Brain microvascular endothelial cell (primary cell): ENCODE measurements at places on chromosomes 3 and 15.

- peak; percentile 95 for DNase-seq
These were observed 40.9 kb upstream of the SMAD3 start for GRCh38 chr15:67024314-67024997.

GRCh38 chr3:86733257-86733656 lies 257.7 kb downstream of the VGLL3 start:
- no peak for DNase-seq

GRCh38 chr3:181292984-181293383 lies 303.4 kb upstream of the DNAJC19 start:
- peak; percentile 11 for DNase-seq

GRCh38 chr3:68878322-68878721 lies 54.0 kb downstream of the TAFA4 start:
- DNase-seq: peak; percentile 9

GRCh38 chr3:120410116-120410515 lies 40.7 kb downstream of the FSTL1 start:
- DNase-seq: no peak

DNA sequence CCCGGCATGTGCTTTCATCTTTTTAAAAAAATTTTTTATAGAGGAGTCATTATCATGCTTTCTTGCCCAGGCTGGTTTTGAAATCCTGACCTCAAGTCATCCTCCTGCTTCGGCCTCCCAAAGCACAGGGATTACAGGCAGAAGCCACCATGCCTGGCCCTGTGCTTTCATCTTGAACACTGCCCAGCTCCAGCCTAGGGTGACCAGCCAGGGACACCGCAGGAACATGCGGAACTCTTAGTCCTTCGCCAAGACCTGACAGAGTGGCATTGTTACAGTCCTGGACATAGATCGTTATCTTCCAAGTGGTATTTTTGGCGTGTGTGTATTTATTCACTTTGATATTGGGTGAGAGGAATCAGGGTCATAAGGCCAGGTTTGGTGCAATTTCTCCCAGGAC lies 7.9 kb upstream of the FURIN start:
- no peak for DNase-seq

DNA sequence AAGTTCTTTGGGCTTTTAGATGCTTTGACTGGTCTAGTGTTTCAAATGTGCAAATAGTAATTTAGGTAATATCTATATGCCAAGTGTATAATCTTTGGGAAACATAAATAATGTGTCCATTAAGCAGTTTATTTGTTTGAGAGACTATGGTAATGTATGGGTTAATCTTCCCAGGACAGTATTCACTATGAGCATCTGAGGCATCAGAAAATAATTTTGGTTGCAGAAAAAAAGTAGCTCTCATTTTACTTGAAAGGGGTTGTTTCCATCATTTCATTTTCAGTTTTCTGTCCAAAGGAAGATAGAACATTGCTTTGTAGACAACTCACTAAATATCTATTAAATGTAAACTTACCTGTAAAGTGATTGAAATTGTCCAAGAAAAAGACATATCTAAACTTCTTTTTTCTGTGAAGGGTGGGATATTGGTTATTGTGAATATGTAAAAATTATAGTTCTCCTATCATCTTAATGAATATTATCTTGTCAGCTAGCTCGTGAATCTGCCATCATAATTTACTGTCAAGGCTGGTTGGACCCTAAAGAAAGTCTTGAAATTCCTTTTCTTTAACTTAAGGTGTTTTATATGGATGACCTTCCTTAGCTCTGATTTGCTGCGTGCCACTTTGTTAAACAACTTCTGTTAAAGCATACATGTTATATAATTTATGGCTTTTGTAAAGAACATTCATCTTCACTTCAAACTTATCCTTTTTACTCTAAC lies 108.8 kb downstream of the EPHA3 start:
- DNase-seq: no peak

DNA sequence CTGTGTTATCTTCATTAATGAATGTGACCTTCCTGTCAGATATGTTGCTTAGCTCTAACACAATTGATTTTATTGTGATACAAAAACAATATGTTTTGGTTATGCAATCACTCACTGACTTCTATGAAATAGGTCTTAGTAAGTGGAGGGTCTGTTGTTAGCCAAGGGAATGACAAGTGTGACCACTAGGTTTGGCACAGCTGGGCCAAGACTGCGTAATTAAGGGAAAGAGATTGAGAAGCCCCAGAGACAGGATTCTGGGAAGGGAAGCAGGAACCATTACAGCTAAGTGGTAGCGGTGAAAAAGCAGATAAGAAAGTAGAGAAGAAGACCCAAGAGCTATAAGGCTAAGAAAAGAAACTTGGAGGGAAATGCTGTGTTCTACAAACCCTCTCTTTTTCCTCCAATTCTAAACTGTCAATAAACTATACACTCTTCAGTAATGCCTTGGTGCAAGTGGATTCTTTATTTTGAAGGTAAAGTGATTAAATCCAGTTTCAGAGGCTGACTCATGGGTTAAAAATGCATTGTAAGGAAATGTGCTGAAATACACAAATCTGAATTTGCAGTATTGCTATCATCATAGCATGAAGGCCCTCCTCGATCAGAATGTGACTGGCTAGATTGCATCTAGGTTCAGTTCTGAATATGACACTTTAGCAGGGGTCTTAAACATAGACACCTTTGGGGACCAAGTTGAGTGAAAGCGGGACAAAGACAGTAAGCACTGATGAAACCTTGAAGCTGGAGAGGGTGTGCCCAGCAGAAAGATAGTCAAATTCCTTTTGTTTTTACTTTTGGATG lies 26.1 kb downstream of the KCNMB2 start:
- DNase-seq: peak; percentile 8

GRCh38 chr3:151351648-151352047 lies 22.3 kb upstream of the P2RY13 start:
- DNase-seq: no peak

- no peak for DNase-seq
These were observed 215.2 kb downstream of the POLQ start for GRCh38 chr3:121330634-121331033.

GRCh38 chr3:176349706-176350105 lies 847.6 kb downstream of the TBL1XR1 start:
- DNase-seq: no peak

DNA sequence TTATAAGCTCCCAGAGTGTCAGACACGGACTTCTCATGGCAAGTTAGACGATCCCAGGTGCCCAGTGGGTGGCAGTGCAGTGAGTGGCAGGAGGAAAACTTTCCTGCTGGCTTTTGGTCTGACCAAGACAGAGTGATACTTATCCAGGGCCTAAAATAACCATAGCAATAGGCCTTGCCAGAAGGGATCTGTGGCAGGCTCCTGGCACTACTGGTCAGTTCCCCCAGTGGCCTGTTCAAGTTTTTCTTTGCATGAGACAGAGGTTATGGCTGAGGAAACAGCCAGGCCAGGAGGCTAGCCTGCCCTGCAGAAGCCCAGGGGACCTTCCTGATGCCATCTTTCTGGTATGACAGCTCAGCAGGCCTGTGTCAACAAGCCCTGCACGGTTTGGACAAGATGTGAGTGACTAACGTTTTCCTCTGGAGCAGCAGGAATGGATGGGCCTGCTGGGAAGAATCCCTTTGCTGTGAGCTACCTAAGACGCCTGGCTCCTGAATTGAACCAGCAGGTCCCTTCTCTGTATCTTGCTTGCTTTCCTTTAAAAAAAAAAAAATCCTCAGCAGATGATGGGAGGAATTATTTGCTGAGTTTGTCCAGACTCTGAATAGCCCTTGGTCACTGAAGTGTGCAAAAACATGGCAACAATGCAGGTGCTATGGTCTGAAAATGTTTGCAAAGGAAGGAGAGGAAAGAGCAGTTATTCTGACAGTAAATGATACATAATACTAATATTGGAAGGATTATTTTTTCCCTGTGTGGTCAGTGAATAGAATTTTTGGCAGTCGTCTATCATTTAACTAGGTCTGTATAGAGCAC lies 18.0 kb downstream of the SCG5 start:
- DNase-seq: peak; percentile 62

GRCh38 chr15:79101866-79102581 lies 11.4 kb upstream of the RASGRF1 start:
- DNase-seq: no peak

DNA sequence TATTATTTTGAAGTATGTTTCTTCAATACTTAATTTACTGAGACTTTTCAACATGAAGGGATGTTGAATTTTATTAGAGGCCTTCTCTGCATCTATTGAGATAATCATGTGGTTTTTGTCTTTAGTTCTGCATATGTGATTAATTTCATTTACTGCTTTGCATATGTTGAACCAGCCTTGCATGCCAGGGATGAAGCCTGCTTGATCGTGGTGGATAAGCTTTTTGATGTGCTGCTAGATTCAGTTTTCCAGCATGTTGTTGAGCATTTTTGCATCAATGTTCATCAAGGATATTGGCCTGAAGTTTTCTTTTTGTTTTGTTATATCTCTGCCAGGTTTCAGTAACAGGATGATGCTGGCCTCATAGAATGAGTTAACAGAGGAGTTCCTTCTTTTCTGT lies 134.4 kb downstream of the RSRC1 start:
- no peak for DNase-seq

- DNase-seq: no peak
These were observed 7.2 kb downstream of the TNFAIP8L3 start for GRCh38 chr15:51087513-51087912.
